ENCODE measurements at places on chromosomes 16 and 17.

- DNase-seq, result no peak
Measured at GRCh38 chr17:79836972-79837887, 2.0 kb downstream of the CBX4 start.

DNA sequence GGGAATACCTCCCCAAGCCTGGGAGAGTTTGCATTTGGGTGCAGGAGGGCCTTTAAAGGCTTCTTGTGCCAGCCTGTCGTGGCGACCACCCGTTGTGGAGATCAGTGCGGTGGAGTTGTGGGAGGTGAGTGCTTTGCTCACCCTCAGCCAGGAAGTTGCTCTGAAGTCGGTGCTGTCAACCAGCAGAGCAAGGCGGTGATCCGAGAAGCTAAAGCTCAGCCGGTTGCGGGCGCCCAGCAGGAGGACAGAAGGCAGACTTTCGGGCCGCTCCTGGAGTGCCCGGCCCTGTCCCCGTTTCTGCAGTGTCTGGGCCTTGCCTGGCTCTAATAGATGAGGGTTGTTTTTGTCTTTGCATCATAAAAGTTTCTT is 1.4 kb downstream of the UBE2I start:
- no peak for DNase-seq

DNA sequence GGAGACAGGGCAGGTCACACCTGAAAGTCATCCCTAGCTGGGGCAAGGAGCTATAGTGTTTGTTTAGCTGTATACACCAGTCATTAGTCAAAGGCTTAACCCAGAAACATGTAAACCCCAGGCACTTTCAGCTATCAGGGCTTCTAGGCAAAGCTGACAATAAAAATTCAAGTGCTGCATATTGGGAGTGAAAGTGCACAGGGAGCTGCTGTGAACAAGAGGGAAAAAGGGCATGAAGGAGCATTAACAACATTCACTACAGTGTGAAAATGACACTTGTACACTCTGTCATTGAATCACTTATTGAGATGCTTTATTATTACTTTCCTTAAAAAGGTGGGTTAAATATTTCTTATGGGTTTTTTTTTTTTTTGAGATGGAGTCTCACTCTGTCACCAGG is 92.8 kb downstream of the HS3ST3B1 start:
- DNase-seq, result no peak

DNA sequence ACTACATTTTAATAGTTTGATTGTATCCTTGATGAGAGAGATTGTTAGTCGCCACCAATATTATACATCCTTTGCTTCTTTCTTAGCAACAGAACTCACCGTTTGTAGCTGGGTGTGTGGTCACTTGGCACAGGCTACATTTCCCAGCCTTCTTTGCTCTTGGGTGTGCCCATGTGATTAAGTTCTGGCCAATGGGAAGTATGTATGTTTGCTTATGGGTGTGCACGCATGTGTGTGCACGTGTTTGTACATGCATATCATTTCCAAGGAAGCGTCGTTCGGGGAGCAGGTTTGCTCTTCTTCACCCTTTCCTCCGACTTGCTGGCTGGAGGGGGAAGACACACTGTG is 4.4 kb upstream of the SEC14L1 start:
- DNase-seq, result no peak

DNA sequence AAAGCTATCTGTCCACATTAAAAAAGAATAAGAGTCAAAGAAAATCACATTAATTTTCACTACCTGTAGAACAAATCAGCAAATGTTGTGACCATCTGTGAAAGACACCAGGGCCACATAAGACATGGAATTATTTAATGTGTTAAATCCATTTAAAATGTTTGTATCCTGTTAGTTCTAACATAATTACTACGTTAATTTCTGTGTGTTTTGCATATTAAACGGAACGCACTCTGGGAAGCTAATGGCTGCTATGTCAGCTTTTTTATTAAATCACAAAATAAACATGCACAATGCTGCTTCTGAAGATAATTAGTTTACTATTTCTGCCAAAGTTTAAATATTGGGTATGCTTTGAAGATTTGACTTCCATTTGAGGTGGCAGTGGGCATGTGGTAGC is 1061.2 kb downstream of the CDH11 start:
- no peak for DNase-seq

GRCh38 chr17:77725846-77726245 is 232.7 kb upstream of the TNRC6C start:
- DNase-seq, result no peak

DNA sequence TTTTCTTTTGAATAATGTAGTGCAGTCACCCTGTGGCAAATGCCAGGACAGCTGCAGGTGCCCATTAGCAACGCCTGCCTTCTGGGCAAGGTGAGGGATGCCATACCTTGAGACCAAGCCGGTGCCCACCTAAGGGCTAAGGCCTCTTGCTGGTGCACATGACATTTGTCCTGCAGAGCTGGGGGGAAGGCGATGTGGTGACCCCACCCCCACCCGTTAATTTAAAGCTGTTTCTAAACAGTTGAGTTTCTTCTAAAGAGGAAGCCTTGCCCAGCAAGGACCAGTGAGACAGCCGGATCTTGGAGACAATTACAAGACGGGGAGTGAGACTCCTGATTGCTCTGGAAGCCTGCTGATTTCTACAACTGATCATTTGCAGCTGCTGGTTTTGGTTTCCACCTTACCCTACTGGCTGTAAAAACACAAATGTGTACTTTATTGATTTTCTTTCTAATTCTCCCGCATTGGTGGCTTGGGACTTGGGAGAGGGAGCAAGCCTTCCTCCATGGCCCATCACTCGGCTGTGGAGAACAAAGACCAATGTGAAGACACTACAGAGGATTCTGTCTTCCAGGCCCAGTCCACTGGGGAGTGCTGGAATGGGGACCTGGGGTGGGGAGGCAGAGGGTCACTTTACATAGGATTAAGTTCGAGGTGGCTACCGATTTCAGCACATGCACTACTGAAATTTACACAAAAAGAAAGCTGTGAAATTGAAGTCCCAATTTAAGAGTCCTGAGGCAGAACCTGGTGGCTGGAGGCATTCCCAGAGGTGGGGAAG is 2.7 kb downstream of the CDK5R1 start:
- no peak for DNase-seq

Data from stimulated activated CD4-positive, alpha-beta T cell treated with anti-CD3 and anti-CD28 coated beads, Interleukin-12 subunit alpha, Interleukin-12 subunit beta, amount 100 ng/mL, for 48 hours (primary cell).